Bone marrow (tissue), 2 donors: ENCODE measurements at places on chromosomes 13 and 19.
A peak's percentile ranks its signal among the peaks of the same experiment; 100 is the strongest.

- no peak for DNase-seq
These were observed 152.5 kb downstream of the COL4A1 start for GRCh38 chr13:110154410-110154933.

DNA sequence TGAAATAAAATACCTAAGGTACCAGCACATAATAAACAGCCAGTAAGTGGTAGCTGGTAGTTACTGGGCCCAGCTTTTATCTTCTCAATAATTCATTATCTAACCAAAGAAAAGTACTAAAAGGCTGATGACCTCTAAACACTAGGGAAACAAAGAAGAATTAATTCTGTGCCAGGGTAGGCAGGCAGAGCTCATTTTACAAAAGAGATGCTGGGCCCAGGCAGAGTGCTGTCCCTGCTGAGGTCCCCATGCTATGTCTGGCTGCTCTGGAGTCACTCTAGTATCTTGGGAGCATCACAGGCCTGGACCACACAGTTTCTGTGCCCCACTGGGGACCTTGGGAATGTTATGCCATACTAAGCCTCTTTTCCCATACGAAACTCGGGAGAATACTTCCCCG, 18.2 kb downstream of the ZNF507 start:
- DNase-seq, result no peak

DNA sequence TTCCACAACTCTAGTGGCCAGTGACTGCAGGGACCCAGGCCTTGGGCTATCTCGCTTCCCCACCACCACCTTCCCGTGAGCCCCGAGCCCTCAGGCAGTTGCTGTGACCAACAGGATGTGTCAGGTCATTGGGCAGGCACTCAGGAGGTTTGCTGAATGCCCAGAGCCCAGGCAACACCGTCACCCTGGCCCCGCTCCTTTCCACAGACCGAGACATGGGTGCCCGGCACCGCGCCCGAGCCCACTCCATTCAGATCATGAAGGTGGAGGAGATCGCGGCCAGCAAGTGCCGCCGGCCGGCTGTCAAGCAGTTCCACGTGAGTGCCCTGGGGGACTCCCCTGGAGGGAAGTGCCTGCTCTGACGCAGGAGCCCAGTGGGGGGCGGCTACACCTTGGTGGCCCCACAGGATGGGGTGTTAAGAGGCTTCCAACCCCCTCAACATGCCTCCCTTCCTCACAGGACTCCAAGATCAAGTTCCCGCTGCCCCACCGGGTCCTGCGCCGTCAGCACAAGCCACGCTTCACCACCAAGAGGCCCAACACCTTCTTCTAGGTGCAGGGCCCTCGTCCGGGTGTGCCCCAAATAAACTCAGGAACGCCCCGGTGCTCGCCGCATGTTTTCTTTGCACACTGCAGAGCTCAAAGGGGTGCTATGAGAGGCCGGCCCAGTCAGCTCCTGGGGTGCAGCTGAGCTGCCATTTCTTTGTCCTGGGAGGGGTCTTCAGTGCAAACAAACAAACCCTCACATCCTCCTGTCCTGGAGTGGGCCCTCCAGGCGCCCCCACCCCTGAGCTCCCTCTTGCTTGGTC, 3.2 kb downstream of the RPL18A start:
- DNase-seq, result no peak

DNA sequence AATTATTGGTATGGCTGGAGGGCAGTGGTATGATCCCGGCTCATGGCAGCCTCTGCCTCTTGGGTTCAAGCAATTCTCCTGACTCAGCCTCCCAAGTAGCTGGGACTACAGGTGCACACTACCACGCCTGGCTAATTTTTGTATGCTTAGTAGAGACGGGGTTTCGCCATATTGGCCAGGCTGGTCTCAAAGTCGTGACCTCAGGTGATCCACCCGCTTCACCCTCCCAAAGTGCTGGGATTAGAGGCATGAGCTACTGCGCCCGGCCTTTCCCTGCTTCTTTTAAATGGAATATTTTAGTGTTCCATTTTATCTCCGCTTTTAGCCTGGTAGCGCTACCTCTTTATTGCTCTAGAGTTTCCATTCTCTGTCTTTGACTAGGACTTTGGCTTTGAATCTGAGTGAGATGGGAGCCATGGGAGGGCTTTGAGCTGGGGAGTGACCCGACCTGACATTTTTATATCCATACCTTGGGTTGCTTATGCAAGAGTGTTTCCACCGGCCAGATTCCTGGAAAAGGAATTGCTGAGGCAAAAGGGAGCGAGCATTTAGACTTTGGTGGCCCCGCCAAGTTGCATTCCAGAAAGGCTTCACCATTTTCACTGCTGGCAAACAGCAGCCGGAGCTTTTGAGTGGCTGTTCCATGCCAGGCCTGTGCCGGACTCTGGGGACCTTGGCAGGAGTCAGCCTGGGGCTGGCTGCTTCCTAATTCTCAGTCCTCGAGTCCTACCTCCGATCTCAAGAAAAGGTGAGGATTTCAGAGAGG, 22.9 kb downstream of the BICRA start:
- DNase-seq, result no peak

DNA sequence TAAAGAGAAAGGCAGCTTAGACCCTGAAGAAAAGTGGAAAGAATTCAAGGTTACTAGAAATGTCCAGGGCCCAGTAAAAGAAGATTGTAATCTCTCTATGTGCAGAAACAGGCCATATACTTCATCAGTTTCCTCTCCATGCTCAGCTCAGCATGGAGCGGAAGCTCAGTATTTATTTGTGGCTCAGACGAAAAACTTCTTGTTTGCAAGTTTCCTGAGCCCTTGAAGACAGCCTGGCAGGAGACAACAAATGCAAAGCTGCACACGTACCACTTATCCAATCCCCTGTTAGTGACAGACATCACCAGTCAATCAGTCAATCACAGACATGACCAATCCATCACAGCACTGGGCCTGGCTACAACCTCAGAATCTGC, 8.1 kb upstream of the KLF2 start:
- DNase-seq, result no peak

DNA sequence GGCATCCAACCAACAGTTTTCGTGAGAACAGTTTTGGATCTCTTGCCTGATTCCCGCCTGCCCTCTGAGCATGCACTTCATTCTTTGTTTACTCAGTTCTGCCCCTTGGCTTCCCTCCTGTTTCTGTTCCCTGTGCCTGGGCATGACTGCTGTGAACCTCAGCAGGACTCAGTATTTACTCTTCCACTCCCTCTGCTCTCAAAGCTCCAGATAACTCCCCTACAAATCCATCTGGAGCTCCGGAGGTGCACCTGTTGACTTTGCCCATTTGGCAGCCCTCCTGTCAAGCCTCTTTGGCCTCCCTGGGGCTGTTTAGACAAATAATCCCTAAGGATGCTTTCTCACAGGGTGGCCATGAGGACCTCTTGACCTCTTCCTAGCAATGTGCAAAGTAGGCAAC, 34.2 kb upstream of the ARGLU1 start:
- DNase-seq, result no peak

DNA sequence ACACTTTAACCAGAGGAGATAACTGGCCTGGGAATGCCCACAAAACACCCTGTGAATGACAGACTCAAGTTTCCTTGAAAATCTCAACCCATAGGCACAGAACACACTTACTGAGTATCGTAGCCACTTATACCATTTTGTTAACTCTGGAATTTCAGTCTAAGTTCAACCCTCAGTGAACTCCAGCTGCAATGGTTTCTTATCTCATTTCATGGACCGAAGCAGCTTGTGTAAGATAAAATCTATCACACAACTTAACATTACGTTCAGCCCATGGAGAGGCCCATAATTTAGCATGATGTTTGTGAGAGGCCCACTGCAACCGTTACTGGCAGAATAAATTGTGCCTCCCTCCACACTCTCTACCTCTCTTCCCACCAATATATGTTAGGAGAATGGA, 323.0 kb downstream of the DNAJC15 start:
- no peak for DNase-seq

- DNase-seq, result no peak
These were observed 22.9 kb upstream of the WTIP start for GRCh38 chr19:34458677-34459076.

GRCh38 chr19:2428321-2428690, 920 bp upstream of the TIMM13 start:
- DNase-seq, result no peak

GRCh38 chr19:13339869-13340268, 166.4 kb downstream of the CACNA1A start:
- DNase-seq, result no peak

DNA sequence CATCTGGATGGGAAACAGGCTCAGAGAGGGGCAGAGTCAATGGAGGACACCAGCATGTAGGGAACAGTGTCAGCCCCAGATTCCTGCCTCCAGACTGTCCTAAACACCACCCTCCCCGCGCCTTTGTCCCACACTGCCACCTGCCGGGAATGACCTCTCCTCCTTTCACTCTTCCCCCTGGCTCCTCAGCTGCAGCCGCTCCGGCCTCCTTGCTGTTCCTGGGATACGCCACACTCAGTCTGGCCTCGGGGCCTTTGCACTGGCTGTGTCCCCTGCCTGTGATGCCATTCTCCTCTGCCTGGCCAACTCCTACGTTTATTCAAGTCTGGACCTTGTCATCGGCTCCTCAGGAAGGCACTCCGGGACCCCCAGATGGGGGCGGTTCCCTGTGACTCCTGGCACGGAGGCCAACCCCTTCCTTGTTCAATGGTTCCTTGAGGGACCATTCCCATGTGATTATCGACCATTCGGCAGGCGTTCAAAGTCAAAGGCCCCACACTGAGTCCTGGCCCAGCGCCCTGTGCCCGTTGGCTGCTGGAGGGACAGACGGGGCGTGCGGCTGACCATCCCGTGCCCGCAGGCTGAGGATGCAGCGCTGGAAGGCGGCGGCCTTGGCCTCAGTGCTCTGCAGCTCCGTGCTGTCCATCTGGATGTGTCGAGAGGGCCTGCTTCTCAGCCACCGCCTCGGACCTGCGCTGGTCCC, 15.8 kb downstream of the FUT6 start:
- DNase-seq, result no peak

GRCh38 chr19:16117594-16118033, 5.9 kb downstream of the RAB8A start:
- DNase-seq, result no peak

DNA sequence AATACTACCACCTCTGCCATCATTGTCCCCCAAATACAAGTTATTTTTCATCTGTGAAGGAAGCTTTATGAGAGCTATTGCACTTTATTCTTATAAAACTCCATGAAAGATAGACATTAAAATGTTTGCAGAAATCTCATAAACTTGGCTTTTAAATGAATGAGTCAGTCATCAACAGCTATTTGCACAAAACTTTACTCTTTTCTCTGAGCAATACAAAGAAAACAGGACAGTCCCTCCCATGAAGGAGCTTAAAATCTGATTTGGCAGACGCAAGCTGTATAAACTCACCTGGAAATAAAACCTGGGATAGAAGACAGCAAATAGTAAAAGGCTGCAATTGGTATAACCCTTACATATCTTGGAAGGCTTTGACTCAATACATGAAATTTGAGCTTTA, 16.6 kb upstream of the RCBTB1 start:
- no peak for DNase-seq

DNA sequence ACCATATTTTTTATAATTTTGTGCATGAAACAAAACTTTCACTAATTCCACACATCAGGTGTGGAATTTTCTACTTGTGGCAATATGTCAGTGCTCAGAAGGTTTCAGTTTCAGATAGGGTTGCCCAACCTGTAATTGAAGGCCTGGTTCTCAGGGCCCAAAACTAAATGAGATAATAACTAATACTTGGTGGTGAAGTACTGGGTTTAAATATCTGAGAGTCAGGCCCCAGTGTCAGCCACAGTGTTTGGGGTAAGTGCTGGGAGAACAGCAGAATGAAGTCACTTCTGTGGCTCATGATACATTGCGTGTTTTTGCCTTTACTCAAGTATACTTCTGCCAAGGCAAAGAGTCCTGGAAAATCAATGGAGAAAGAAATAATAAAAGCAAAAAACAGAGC, 5.6 kb downstream of the SAFB start:
- no peak for DNase-seq

- no peak for DNase-seq
These were observed 3.8 kb downstream of the F7 start for GRCh38 chr13:113109151-113110047.

- peak; percentile 16 for DNase-seq
These were observed 2.3 kb downstream of the ERF start for GRCh38 chr19:42252365-42253244.

- DNase-seq, result no peak
These were observed 268.7 kb downstream of the NHLRC3 start for GRCh38 chr13:39306639-39307589.

- no peak for DNase-seq
These were observed 5.7 kb downstream of the LHB start for GRCh38 chr19:49011194-49011593.

DNA sequence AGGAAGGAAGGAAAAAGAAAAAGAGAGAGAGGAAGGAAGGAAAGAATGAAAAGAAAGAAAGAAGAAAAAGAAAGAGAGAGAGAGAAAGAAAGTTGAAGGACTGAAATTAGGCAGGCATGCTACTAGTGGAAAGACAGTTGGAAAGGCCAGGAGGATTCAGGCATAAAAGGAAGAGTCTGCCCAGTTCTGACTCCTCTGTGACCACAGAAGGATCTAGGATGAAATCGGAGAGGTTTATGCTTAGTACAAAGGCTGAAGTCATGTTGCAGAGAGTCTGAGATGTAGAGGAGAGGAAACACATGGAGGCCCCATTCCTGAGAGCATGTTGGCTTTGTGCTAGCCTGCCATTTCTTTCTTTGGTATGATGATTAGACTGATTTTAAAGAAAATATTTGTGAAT, 246.5 kb upstream of the ARGLU1 start:
- no peak for DNase-seq

DNA sequence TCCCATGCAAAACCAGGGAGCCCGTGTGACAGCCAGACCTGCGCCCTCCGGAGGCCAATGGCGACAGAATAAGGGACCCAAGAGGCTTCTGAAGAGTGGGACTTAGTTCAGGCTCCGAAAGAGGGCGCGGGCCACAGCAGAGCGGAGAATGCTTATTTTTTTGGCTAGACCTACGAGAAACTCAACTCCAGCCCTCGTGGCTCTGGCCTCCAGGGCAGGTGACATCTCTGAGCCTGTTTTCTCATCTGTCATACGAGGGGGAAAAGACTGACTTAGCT, 23.0 kb downstream of the DPP9 start:
- no peak for DNase-seq

- no peak for DNase-seq
These were observed 276.3 kb downstream of the DACH1 start for GRCh38 chr13:71590654-71591148.

DNA sequence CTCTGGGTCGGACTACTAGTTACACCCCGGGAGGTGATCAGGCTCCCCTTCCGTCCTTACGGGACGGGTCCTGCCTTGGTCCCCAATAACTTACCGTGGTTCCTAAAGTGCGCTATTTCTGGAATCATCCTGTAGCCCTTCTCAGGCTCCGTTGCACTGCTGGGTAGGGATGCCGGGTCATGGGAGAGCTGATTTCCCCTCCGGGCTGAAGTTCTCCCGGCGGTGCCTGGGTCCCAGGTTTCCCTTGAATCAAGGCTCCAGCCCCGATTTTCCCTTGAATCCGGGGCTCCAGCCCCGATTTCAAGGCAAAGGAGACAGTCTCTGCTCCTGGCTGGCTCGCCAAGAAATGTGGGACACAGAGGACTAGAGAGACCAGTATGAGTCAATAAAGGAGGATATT, 43.4 kb downstream of the ZNF493 start:
- DNase-seq, result no peak

- no peak for DNase-seq
These were observed 4.9 kb downstream of the FXYD3 start for GRCh38 chr19:35120492-35120891.
